NCI-H524 (cell line): ENCODE measurements at places on chromosomes 6 and 20.
A peak's percentile ranks its signal among the peaks of the same experiment; 100 is the strongest.

DNA sequence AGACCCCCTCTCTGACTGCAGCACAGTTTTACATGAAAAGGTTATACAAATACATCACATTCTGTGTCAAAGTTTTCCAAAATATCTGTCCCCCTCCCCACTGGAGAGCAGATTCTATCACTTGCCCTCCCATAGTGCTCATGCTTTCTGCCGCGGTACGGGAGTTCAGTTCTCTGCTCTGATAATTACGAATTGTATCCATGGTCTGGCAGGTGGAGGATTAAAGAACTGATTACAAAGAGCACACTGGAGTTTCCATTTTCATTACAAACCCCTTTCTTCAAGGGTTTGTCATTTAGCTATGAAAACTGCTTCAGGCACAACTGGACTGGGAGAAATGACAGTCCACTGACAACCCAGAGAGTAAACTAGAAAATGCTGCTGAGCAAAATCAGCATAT lies 166.0 kb downstream of the PDSS2 start:
- no peak for DNase-seq

- DNase-seq, result no peak
Observed at GRCh38 chr20:46358346-46359058, 47.9 kb downstream of the ELMO2 start.

DNA sequence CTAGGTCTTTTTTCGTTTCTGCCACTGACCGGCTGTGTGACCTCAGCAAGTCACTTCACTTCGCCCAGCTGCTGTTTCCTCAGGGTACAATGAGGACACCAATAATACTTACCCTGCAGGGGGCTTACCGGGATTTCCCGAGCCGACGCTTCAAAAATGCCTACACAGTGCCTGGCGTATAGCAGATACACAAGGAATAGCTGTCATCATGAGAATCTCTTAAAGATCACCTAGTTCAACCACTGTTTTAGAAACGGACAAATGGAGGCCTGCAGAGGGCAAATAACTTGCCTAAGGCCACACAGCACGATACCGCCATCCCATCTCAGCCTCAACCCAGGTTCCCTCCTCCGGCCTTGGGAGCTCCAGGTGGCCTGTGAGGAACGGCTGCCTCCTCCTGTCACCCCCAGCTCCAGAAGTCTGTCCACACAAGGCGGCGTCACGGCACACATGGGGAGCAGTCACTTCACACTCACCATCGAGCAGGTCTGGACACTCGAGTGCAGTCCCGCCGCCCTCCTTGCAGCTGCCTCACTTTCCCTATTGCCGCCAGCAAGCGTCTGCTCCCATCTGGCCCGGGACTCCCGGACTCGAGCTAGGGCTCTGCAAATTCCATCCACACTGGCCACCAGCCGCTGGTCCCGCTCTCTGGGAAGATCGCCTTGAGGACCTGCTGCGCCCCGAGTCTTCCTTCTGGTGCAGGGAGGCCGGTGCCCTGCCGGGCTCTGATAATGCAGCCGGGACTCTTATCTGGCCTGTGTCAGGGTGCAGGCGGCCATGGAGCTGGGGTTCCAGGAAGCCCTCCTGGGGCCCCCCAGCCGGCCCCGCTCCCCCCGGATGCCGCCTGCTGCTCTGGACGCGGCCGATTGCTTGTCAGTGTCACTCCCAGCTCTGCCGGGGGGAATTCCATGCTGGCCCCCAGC lies at the start of gene RIPOR3:
TSS of gene RIPOR3 (minus strand) at position 893 of the 923 bp plus-strand sequence. CDS start at position 479, 414 bp downstream.
- peak; percentile 30 for DNase-seq

DNA sequence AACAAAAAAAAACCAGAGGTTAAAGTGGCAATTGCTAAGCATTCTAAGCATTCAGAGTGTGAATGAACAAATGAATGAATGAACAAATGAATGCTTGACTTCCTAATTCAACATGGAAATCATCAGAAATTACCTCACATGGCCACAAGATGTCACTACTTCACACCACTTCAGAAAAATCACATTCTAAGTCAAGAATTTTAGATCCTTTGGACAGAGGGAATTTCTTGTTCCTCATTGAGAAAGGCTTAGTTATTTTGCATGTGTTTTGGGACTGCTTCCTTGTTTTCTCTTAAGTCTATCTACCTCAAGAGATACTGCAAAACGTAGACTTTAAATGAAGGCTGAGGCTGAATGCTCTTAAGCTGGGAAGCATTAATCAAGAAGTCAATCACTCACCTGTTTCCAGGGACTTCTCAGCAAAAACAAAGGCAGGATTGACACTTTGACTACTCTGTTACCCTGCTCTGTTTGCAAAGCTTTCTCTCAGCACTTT lies 120.2 kb downstream of the MBOAT1 start:
- peak; percentile 58 for DNase-seq

DNA sequence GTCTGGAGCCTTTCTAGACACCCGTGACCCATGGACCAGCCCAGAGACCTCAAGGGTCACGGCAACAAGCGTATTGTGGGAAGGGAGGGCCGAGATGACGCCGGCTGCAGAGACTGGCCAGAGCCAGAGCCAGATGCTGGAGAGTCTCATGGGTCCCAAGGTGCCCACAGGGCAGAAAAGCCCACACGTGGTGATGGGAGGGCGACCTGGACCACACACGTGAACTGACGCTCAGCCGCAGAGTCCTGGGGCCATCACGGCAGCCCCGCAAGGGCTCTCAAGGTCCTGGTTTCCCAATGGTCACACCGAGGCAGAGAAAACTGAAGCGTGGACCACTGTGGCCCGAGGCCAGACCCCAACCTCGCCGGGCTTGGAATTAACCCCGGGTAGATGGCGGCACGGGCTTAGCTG lies 92.6 kb downstream of the YTHDF1 start:
- no peak for DNase-seq

DNA sequence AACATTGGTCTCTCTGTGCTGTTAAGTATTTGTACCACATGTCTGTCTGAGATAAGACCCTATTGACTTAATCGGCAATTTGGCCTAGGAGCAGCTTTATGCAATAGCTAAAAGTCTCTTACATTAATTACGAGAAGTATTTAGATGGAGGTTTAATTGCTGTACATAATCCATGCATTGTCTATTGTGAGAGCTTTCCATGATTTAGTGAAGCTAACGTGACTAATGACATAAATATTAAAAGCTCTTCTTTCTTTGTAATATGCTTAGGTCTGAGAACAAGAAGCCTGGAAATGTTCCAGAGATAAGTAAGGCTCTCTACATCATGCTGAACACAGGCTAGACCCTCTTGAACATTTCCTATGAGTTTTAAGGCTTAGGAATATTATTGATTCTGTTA lies 32.7 kb upstream of the FAM83B start:
- DNase-seq, result peak; percentile 89
